ENCODE measurements at places on chromosomes 2 and 18.

GRCh38 chr2:105894327-105894944 is 149.7 kb downstream of the NCK2 start:
- no peaks in the 10 kb centered on the region for H3K4me1 ChIP-seq
- DNase-seq = no peak
- H3K4me3 ChIP-seq = no peak overlapping the region
- peaks cover 25% of the 10 kb centered on the region for H3K36me3 ChIP-seq
- H3K27me3 ChIP-seq = no peaks in the 10 kb centered on the region

DNA sequence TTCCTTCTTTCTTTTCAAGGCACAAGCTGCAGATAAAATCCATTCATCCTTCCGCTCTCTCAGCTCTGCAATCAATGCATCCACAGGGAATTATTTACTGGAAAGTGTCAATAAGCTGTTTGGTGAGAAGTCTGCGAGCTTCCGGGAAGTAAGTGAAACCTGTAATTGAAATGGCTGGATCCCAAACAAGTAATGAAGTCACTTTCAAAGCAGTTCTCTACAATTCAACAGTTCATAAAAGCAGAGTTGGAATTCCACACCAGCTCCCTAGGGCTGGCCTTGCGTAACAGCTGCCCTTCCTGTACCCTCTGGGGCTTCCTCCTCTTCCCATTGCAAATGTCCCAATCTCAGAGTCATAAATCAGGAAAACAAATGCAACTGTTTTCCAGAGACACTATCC is 9.6 kb downstream of the SERPINB2 start:
- no peak overlapping the region for H3K4me3 ChIP-seq
- H3K4me1 ChIP-seq = no peaks in the 10 kb centered on the region
- H3K27ac ChIP-seq = no peak overlapping the region
- no peak for DNase-seq
- H3K27me3 ChIP-seq = no peaks in the 10 kb centered on the region

GRCh38 chr2:30480703-30481322 is 33.8 kb downstream of the LCLAT1 start:
- H3K4me3 ChIP-seq = no peak overlapping the region
- H3K27me3 ChIP-seq = no peaks in the 10 kb centered on the region
- peaks cover 3% of the 10 kb centered on the region for H3K4me1 ChIP-seq
- H3K36me3 ChIP-seq = peaks cover under 1% of the 10 kb centered on the region
- H3K27ac ChIP-seq = no peak overlapping the region
- DNase-seq = no peak

DNA sequence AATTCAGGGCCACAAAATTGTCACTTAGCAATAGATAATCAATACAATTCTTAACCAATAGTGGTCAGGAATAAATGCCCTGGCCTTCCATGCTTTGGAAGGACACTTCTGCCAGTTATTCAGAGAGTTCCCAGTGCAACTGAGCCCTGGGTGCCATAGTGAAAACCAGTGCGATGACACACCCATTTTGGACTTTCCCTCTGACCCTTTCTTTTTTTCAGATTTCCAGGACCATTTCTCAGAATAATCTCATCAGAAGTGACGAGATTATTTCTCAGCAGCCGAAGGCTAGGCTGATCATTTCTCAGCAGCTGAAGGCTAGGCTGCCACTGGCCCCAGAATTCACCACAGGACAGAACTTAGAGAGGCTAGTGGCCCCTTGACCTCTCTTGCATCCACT is 106.6 kb upstream of the MYCN start:
- no peak for DNase-seq
- H3K4me3 ChIP-seq = no peak overlapping the region
- no peak overlapping the region for H3K27ac ChIP-seq
- H3K4me1 ChIP-seq = no peaks in the 10 kb centered on the region
- H3K36me3 ChIP-seq = no peaks in the 10 kb centered on the region

DNA sequence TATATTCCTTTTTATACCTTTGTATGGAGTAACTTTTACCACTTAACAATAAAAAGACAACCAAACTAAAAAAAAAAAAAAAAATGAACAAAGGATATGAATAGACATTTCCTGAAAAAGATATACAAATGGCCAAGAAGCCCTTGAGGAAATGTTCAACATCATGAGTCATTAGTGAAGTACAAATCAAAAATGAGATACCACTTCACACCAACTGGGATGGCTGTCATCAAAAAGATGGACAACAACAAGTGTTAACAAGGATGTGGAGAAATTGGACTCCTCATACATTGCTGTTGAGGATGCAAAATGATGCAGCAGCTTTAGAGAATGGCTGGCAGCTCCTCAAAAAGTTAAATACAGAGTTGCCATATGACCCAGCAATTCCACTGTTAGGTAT is 22.6 kb upstream of the SCYGR2 start:
- H3K27me3 ChIP-seq = no peaks in the 10 kb centered on the region
- H3K36me3 ChIP-seq = no peaks in the 10 kb centered on the region
- H3K4me1 ChIP-seq = no peaks in the 10 kb centered on the region
- no peak overlapping the region for H3K27ac ChIP-seq
- DNase-seq = no peak
- H3K4me3 ChIP-seq = no peak overlapping the region

DNA sequence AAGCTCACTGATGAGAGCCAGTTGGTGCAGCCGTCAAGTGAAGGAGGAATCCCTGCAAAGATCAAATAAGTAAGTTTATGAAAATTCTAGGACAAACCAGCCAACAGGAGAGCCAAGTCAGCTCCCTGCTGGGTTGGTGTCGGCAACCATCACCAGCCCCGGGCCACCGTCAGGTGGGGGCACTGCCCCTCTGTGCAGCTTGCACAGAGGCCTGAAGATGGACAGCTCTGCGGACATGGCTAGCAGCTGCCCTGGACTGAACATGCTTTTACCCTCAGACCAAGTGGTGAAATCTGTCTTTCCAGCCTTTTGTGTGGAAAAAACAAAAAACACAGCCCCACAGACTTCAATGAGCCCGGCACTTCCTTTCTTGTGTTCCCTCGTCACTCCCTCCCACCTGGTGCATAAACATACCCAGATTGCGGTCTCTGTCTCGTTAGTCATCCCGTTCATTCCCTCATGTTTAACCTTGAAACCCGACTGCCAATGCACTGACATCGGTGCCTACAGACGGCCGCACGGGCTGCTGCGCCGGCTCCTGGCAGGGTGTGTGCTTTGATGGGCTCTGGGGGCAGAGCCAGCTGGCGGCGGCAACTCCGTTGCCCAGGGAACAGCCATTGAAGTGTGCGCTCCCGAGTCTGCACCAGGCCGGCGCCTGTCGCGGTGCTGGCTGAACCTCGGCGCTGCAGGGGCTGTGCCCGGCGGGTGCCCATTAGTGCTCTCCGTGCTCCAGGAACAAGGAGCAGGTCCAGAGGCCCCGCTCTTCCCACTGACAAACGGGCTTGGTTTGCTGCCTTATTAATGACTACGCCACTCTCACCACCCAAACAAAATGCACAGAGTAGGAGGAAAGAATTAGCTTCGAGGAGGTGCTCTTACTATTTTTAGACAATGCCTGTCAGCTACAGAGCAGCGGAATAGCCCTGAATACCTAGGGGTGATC is 95.3 kb downstream of the EIPR1 start:
- no peak overlapping the region for H3K4me3 ChIP-seq
- no peak overlapping the region for H3K27ac ChIP-seq
- peaks cover 11% of the 10 kb centered on the region for H3K36me3 ChIP-seq

GRCh38 chr2:101517758-101518271 is 42.9 kb upstream of the RFX8 start:
- peaks cover 8% of the 10 kb centered on the region for H3K4me1 ChIP-seq
- no peak overlapping the region for H3K27ac ChIP-seq
- no peaks in the 10 kb centered on the region for H3K27me3 ChIP-seq

GRCh38 chr18:3151399-3152264 is 68.1 kb downstream of the MYOM1 start:
- no peaks in the 10 kb centered on the region for H3K27me3 ChIP-seq
- H3K27ac ChIP-seq = no peak overlapping the region
- H3K4me1 ChIP-seq = no peaks in the 10 kb centered on the region
- DNase-seq = no peak

DNA sequence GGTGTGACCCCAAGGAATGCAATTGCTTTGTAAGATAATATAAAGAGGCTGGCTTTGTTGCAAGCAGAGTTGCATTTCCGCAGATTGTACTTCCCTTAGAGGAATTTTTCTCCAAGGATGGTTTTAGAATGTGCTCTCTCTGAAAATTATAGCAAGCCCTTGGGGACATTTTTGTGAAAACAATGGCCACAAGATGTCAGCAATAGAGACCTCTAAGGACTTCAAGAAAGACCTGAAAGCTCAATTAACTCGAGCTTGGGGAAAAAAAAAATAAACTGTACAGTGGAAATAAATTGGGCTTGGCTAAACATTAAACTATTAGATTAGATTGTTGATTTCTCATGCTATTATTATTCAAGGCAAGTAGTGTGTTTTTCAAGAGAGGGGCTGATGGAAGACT is 81.3 kb upstream of the KYNU start:
- no peak overlapping the region for H3K27ac ChIP-seq
- H3K27me3 ChIP-seq = no peaks in the 10 kb centered on the region
- H3K4me3 ChIP-seq = no peak overlapping the region
- no peaks in the 10 kb centered on the region for H3K36me3 ChIP-seq
- DNase-seq = no peak
- H3K4me1 ChIP-seq = no peaks in the 10 kb centered on the region
